Stomach (tissue), 19 donors: ENCODE measurements at places on chromosomes 5 and 9. TPM values are rescaled to one million over a fixed set of nuclear protein-coding genes. Genes with fewer than 3 reads are reported as not detected.
A peak's percentile ranks its signal among the peaks of the same experiment; 100 is the strongest.

DNA sequence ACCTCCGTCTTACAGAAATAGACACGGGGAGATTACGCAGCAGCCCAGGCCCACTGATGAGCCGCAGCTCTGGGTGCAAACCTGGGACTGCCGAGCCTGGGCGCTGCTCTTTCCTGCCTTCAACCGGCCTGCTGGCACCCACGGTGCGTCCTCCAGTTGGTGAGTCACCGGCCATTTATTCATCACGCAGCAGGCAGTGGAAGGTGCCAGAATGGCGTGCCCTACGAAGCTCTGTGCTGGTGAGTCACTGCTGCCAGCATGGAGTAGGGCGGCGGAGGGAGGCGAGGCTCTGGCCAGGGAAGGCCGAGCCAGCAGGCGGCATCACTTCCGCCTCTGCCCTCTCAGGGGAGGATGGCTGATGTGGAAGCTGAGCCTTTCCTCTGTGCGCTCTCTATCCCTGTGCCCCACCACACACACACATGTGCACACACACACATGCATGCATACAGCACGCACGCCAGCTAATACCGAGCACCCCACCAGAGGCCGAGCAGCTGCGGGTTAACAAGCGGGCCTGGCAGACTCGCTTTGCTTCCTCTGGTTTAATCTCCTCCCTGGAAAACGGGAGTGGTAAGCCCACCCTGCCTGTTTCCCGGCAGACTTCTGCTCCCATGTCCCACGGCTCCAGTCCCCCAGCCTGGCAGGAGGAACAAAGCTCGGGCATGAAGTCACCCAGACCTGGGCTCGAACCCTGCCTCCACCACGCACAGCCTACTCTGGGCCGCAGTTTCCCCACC, 39.2 kb downstream of the OLFM1 start:
- peak; percentile 26 for DNase-seq
- no peak overlapping the region for H3K4me3 ChIP-seq
- H3K27ac ChIP-seq: no peak overlapping the region
- no peaks in the 10 kb centered on the region for H3K4me1 ChIP-seq
- H3K27me3 ChIP-seq: peaks cover 22% of the 10 kb centered on the region

DNA sequence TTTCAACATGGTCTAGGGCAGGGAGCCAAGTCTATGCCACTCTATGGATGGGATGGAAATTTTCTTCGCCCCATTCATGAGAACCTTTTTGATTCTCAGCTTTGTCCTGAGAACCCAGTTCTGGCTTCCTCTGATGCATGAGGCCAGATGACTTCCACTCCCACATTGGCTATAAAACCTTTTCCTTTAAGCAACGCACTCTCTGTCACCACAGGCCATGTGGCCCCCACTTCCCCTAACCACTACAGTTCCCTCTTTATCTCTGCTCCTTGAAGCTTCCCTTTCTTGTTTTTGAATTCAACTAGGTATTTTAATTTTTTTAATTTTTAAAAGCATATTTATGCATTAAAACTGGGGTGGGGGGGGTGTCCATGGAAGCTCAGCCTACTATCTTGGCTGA, 401.3 kb downstream of the ENC1 start:
- no peaks in the 10 kb centered on the region for H3K36me3 ChIP-seq
- no peak for DNase-seq
- no peaks in the 10 kb centered on the region for H3K4me1 ChIP-seq
- no peak overlapping the region for H3K4me3 ChIP-seq
- H3K27me3 ChIP-seq: no peaks in the 10 kb centered on the region

DNA sequence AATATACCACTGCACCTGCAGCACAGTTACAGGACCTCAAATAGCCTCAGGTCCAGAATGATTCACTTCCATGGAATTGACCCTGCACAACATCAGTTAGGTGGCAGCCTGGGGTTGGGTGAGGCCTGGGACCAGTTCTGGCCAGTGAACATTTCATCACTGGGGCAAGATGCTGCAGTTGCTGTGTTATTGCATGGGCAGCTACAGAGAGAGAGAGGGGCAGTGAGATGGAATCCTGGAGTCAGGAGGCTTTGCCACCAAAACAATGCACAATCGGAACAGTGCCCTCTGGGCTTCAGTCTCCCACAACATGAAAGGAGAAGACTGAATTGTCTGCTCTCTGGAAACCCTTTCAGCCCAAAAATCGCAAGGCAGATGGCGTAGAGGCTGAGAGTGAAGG, 51.8 kb downstream of the SH3TC2 start:
- H3K27ac ChIP-seq: no peak overlapping the region
- H3K4me1 ChIP-seq: no peaks in the 10 kb centered on the region
- H3K36me3 ChIP-seq: no peaks in the 10 kb centered on the region
- H3K27me3 ChIP-seq: no peaks in the 10 kb centered on the region
- H3K4me3 ChIP-seq: no peak overlapping the region

DNA sequence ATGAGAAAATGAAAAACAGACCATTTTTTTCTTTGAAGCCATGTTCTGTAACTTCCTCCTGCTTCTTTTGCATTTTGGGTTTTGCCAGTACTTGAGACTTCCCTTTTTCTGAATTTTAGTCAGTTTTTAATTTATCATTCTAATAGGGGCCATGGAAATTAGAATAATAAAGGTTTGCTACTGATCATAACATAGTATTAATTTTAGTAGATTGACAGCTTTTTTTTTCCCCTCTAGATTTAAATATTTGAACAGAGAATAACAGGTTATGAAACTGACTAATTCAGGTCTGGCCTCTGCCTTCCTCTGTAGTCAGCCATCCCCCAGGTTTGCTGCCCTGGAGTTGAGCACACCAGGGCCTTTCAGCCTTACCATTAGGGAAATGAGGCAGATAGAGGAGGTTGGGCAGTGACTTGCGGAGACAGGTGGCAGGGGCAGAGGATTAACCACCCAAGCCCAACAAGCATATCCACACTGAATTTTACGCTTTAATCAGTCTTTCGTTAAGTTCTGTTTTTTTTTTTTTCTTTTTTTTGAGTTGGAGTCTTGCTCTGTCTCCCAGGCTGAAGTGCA, 80.1 kb upstream of the TNFAIP8 start:
- no peak overlapping the region for H3K27ac ChIP-seq
- no peaks in the 10 kb centered on the region for H3K27me3 ChIP-seq
- no peak for DNase-seq
- H3K4me1 ChIP-seq: peaks cover 52% of the 10 kb centered on the region

Gene HTR4
- total RNA-seq: not detected

Gene ENTPD2
- total RNA-seq: not detected
